ENCODE measurements at places on chromosomes 1 and 21.

DNA sequence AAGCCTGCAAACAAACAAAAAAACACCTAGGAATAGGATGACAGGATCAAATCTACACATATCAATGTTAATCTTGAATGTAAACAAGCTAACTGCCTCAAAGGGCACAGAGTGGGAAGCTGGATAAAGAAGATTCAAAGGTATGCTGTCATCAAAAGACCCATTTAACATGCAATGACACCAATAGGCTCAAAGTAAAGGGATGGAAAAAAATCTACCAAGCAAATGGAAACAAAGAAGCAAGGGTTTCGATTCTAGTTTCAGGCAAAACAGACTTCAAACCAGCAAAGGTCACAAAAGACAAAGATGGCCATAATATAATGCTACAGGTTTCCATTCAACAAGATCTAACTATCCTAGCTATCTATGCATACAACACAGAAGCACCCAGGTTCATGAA is 16.2 kb upstream of the OR2T10 start:
- DNase-seq = no peak

- no peak for DNase-seq
Measured at GRCh38 chr1:218817071-218817470, 356.6 kb upstream of the LYPLAL1 start.

- no peak for DNase-seq
Measured at GRCh38 chr1:84436876-84437655, 38.8 kb downstream of the DNASE2B start.

- DNase-seq = peak; percentile 20
Measured at GRCh38 chr1:96596226-96596922, 125.2 kb upstream of the PTBP2 start.

GRCh38 chr1:156796340-156797097 is 20.1 kb downstream of the SH2D2A start:
- DNase-seq = no peak

DNA sequence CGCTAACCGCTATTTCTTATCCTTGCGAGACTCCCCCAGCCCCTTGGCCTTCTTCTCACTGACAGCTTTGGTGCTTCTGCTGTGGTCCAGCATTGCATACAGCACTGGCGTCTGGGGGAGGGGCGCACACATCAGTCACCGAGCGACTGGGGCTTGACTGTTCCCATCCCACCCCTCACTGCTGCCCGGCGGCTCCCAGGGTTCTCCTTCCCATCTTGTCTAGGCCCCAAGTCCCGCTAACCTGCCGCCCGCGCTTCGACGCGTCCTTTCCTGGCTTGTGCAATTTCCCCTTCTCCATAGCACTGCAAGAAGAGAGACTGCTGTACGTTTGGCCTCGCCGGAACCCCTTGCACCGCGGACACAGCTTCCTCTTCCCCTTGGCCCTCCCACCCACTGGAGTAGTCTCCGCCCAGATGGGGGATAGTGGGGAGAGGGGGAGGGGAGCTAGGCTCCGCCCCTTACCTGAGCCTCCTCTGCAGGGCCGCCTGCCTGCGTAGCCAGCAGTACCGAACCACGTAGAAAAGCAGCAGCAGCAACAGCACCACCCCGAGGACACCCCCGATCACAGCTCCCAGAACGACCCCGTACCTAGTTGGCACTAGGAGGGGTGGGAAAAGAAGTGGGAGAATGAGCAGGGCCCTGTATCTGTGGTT is 3.8 kb downstream of the MPZ start:
- no peak for DNase-seq

- DNase-seq = peak; percentile 18
Measured at GRCh38 chr1:86942042-86942441, 27.6 kb downstream of the HS2ST1 start.

DNA sequence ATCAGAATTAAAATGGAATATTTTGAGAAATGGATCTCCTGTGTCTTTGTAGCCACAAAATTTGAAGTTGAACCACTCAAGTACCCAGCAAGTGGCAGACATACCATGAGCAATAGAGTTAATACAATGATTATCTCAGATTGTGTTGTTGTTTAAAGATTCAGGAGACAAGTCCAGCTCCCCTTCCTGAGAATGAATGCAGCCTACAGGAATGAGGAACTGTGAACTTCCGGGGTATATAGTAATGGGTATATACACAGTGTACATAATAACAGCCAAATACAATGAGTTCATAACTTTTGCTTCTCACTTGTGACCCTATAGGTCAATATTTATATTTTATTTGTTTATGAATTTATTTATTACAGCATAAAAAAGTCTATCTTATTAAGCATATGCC is 445.0 kb downstream of the SETD4 start:
- DNase-seq = no peak

DNA sequence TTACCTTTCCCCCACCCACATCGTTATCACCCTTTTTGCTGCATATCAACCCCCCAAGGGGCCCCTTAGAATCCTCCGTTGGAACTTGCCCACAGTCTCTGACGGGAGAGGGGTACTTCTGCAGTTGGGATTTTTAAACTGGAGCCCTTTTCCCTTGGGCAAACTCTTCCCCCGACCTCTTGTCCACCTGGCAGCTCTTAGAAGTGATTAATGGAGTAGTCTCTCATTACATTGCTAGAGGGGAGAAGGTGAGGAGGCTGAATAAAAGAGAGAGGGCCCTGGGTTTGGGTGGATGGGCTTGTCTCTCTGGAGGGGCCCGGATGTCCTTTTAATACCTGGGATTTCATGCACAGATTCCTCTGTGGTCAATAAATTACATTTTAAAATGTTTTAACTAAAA is 27.2 kb upstream of the TSPAN2 start:
- no peak for DNase-seq

- DNase-seq = no peak
Measured at GRCh38 chr1:151581921-151582320, 29.9 kb upstream of the SNX27 start.

DNA sequence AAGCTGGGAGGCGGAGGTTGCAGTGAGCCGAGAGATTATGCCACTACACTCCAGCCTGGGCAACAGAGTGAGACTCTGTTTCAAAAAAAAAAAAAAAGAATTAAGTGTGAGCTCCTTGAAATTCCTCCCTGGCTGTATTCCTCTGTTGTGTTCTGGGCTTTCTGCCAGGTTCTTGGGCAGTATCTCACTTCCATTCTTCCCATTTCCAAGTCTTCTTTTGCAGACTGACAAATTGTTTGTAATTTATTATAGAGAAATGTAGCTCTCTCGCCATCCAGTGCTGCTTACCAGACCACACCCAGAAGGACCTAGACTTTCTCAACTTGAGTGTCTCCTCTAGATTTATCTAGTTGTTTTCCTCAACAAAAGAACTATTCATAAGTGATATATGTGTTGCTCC is 105.0 kb upstream of the ADGRL2 start:
- DNase-seq = no peak

DNA sequence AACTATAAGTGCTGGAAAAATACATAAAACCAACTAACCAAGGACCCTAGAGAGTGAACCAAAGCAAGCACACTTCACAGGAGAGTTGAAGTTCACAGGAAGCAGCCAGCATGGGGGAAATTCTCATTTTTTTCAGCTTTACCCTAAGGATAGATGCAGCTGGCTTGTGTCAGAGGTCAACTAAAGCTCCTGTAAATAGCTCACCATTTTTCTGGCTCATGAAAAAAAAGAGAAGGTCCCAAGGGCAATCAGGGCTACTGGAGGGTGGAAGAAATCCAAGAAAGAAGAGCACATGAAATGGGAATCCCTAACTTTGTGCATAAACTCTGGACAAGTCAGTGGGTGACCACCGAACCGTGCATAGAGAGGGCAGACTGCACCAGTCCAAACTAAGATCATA is 58.3 kb downstream of the KCNJ15 start:
- DNase-seq = no peak

- DNase-seq = peak; percentile 58
Measured at GRCh38 chr1:1371746-1372711, 3.0 kb downstream of the AURKAIP1 start.

- DNase-seq = no peak
Measured at GRCh38 chr21:36743008-36743407, 44.1 kb downstream of the SIM2 start.

DNA sequence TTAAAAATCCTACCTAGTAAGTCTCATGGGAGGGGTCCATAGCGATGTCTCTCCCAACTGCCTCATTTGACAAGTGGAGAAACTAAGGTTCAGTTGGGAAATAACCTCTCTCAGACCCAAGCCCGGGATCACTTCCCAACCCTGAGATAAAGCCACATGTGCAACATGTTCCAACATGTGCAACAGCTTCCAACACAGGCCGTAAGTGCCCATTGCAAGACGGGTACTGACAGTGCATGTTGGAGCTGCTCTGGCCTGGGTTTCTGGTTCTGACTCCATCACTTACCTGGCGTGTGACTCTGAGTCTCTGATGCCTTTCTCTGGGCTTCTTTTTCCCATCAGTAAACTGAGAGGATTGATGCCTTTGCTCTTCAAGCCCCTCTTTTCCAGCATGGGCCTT is 38.0 kb upstream of the FOXO6 start:
- DNase-seq = no peak

- no peak for DNase-seq
Measured at GRCh38 chr21:33751120-33751519, 108.8 kb downstream of the ITSN1 start.

GRCh38 chr1:89758156-89758555 is 62.7 kb upstream of the LRRC8D start:
- DNase-seq = no peak

- DNase-seq = no peak
Measured at GRCh38 chr1:147505568-147505967, 35.7 kb upstream of the BCL9 start.

GRCh38 chr1:243455760-243456651 is 200.2 kb downstream of the SDCCAG8 start:
- DNase-seq = no peak

DNA sequence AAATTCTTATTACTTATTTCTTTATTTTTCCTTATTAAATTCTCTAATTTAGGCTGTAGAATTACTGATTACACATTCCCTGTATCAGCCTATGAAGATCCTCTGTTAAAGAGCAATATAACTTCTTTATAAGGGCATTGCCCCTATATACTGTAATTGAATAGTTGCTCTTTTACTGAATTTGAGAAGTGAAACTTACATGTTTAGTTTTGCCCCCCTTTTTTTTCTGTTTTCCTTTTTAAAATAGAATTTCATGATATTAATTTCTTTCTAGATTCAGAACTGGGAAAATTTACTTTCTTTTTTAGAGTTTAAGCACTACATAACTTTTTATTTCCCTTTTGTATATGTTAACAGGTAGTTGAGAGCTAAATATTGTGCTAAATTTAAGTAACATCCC is 29.5 kb upstream of the PGM1 start:
- no peak for DNase-seq

DNA sequence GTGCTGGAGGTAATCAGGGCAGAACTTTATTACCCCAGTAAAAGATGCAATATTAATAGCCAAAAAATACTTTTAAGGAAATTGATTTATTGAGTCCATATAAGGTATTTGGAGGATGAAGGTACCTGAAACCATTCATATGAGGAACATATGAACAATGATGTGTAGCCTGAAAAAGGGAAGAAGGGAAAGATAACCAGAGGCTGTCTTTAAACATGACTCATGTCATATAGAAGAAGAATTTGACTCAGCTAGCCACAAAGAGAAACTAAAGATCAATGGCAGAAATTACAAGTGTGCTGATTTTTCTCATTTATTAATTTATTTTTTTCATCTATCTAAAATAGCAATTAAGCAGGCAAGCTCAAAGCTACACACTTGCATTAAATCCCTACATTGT is 136.2 kb upstream of the DUSP10 start:
- DNase-seq = no peak

GRCh38 chr1:245260110-245260882 is 105.5 kb downstream of the KIF26B start:
- no peak for DNase-seq

DNA sequence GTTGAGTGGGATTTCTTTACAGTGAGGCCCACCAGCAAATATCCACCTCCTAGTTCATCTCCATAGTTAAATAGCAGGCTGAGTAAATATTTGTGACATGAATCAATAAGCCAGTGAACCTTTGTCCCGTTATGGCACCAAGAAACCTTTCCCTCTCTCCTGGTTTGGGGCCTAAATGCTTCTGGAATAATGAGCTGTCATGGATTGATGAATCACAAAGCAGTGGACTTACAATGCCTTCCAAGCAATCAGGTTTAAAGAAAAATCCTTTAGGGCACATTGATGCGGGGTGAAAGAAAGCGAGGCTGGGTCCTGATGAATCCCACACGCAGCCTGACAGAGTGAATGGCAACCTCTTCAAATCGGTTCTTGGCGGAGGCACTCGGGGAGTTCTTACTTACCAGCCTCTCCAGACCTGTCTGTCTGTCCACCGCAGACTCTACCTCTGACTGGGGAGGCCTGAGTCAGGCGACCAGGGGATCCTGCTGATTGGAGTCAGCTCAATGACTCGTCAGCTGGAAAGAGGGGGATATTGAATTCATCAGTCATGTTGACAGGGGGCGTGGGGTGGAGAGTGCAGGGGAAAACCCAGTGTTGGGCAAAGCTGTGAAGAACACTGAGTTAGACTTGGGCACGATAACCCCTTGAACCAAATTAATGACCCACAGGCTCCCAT is 247.3 kb downstream of the PLPP3 start:
- no peak for DNase-seq

DNA sequence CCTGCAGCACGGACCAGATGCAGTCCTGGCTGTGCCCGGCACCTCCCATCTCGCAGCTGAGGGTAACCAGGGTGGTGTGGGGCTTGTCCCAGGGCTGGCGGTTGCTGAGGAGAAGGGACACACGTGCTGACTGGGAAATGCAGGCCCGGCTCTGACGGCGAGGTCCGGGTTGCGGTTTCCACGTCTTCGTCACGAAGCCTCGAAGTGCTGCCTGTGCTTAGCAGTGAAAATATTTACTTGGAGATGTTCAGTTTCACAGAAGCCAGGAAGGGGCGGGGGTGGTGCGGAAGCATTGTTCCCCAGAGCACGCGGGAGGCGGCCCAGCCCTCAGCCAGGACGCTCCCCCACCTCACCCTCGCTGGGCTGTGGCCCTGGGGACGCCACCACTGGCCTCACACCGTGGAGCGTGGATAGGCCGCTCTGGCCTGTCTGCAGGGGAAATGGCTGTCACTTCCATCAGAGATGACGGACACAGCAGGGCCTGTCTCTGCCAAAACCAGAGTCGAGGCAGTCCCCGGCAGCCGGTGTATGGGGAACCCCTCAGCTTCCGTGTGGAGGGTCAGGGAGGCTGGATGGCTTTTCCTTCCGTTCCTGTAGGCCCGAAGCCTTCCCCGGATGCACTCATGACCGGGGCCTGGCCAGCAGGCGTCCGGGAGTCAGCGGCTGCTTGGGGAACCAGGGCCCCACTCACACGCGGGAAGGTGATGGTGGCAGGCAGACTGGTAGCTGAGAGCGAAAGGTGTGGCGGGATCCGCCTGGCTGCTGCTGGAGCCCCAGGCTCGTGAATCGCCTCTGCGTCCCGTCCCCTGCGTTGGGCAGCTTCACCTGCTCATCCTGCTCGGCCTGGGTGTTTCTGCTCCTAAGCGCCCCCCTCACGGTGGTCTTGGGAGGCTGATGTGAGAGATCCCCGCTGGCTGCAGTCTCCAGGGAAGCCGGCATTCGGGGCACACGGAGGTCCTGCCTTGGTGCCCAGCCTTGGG is 14.7 kb upstream of the POFUT2 start:
- DNase-seq = no peak

GRCh38 chr21:37561941-37562919 is 195.7 kb downstream of the DYRK1A start:
- DNase-seq = no peak

Measured in NCI-H446 (cell line).